ENCODE measurements at places on chromosomes 2 and 18.

GRCh38 chr2:14587119-14587518 lies 45.4 kb upstream of the LRATD1 start:
- DNase-seq, result no peak

- no peak for DNase-seq
Measured at GRCh38 chr18:35581546-35581897, at the start of gene GALNT1. Gene GALNT1 (plus strand): TSS chr18:35581740. CDS start chr18:35654663, 72,923 bp downstream.

DNA sequence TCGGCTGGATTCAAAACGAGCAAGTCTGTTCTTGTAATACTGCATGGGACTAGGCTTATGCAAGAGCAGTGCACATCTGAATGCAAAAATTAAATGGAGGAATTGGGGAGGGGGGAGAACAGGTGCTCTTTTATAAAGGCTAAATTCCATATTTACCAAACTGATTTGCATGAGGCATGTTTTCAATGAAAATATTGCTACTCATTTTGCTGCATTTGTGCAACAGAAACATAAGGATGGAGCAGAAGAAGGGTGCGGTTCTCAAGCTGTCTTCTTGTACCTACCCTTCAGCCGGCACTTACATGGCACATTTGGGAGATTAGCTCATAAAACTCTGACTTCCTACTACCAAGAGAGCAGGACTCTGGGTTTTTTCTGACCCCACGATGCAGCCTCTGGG lies 256.4 kb downstream of the CDCA7 start:
- DNase-seq, result no peak

GRCh38 chr2:98749066-98749450 lies 18.1 kb upstream of the MGAT4A start:
- DNase-seq, result peak; percentile 96

GRCh38 chr18:22977847-22978701 lies 44.9 kb downstream of the RBBP8 start:
- DNase-seq, result no peak

- no peak for DNase-seq
Measured at GRCh38 chr2:29703336-29703735, 218.1 kb downstream of the ALK start.

DNA sequence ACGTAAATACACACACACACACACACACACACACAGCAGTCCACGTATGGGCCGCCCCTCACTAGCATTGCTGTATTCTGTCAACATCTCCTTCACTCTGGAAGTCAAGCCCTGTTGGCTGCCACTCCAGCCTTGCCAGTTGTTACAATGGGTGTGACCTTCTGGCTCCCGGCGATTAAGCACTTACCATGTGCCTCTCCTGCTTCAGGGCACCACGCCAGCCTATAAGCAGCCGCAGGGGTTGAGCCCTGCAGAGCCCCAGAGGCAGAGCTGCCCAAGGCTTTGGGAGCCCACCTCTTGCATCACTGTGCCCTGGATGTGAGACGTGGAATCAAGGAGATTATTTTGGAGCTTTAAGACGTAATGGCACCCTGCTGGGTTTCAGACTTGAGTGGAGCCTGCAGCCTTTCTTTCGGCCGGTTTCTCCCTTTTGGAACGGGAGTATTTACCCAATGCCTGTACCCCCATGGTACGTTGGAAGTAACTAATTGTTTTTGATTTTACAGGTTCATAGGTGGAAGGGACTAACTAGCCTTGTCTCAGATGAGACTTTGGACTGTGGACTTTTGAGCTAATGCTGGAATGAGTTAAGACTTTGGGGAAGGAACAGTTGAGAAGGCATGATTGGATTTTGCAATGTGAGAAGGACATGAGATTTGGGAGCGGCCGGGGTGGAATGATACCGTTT lies 54.5 kb upstream of the ROCK2 start:
- DNase-seq, result no peak

- no peak for DNase-seq
Measured at GRCh38 chr2:210895132-210895531, 338.7 kb downstream of the CPS1 start.

- DNase-seq, result no peak
Measured at GRCh38 chr2:159795841-159796690, 1.9 kb downstream of the CD302 start.

- peak; percentile 32 for DNase-seq
Measured at GRCh38 chr2:217890445-217890844, 112.3 kb downstream of the TNS1 start.

DNA sequence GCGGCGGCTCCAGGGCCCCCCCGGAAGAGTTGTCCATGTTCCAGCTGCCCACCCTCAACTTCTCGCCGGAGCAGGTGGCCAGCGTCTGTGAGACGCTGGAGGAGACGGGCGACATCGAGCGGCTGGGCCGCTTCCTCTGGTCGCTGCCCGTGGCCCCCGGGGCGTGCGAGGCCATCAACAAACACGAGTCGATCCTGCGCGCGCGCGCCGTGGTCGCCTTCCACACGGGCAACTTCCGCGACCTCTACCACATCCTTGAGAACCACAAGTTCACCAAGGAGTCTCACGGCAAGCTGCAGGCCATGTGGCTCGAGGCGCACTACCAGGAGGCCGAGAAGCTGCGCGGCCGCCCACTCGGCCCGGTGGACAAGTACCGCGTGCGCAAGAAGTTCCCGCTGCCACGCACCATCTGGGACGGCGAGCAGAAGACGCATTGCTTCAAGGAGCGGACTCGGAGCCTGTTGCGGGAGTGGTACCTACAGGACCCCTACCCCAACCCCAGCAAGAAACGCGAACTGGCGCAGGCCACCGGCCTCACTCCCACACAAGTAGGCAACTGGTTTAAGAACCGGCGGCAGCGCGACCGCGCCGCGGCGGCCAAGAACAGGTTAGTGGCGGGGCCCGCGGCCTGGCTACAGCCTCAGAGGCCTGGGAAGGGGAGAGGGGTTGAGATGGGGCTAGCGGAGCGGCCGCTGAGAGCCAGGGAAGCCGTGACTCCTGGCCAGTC lies 965 bp downstream of the SIX3 start:
- DNase-seq, result no peak

DNA sequence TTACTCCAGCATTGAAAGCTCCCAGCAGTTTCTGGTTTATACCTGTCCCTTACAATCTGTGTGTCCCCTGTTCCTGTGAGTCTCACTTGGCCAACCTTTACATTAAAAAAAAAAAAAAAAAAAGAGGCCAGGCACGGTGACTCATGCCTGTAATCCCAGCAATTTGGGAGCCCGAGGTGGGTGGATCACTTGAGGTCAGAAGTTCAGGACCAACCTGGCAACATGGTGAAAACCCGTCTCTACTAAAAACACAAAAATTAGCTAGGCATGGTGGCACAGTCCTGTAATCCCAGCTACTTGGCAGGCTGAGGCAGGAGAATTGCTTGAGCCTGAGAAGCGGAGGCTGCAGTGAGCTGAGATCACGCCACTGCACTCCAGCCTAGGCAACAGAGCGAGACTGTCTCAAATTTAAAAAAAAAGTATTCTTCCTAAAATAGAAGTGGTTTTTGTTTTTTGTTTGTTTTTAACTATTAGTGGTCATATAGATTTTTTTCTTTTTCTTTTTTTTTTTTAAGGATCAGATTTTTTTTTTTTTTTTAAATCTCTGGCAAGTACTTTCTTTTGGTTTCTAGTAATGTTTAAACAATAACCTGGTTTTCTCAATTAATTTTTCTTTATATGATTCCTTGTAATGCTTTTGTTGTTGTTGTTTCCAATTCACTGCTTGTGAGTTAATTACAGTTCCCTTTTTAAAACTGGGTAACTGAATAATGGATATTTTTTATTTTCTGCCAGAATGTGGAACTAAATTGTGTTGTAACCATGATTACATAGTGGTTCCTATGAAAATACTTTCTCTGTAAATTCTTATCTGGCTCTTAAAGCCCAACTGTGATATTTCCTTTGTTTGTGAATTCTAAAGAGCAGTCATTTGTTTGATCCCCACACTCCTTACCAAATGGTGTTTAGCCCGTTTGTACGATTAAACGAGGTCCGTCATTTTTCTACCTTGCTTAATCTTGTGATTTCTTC lies 116.8 kb downstream of the CTAGE1 start:
- DNase-seq, result peak; percentile 68
